ENCODE measurements at places on chromosomes 7 and 10.

DNA sequence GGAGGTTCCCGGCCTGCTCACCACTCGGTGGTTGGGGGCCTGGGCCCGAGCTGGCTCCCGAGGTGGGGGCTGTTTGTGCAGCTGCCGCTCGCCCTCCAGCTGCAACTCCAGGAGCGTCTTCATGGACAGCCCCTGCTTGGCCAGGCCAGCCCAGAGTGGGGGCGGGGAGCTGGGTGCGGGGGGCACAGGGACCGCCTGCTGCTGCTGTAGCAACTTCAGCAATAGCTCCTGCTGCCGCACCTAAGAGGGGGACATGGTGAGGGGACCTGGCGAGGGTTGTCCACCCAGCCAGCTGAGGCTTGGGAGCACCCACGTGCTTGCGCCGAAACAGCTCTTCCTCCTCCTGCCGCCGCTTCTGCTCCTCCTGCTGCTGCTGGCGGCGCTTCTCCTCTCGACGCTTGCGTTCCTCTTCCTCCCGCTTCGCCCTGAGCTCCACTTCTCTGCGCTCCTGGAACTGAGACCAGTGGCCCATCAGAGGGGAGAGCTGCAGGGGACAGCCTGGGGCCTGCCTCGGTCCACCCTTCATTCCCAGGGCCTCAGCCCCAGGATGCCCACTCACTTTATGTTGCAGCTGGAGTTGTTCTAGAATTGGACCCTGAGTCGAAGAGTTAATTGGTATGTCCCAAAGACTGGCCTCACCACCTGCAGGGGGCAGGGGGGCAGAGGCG is 9.6 kb downstream of the GNB2 start:
- peak; percentile 52 for DNase-seq

DNA sequence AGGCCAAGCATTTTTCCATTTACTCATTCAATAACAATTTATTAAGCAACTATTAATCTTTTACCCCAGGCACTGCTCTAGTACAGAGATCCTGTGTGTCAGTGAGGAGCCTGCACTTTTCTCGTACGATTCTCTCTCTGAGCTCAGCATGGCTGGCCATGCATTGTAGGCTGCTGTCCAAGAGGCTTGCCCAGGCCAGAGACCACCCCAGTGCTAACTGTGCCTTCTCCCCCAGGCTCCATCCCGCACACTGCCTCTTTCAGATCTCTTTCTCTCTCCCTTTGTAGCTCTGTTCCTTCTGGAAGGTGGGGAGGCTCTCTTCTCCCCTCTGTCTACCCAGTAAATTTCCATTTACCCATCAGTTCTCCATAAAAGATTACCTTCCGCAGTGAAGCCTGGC is 101.0 kb upstream of the IKZF1 start:
- DNase-seq: no peak

DNA sequence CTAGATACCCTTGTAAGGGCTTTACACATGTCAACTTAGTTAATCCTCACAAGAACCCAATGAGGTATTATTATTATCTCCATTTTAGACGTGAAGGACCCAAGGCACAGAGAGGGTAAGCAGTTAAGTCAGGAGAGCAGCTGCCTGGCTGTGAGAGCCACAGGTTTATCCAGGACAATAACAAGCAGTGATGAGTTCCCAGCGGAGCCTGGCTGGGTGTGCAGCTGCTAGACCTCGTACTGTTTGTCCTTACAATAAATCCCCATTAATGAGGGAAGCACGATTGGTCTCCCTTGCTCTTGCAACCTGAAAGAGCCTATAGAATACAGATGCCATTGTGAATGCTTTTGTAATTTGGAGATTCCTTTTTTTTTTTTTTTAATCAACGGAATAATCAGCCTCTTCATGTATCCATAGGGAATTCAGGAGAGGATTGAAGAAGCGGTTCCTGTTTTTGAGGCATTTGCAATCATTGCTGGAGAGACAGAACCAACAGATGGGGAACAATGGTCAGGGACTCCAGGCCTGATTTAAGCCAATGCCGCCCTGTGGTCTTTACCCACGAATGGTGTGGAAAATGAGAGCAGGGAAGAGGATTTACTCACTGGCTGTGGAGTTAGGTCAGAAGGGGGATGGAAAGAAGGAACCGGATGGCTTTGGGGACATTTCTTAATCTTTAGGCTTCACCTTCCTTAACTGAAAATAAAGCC is 12.3 kb upstream of the ASB4 start:
- no peak for DNase-seq

DNA sequence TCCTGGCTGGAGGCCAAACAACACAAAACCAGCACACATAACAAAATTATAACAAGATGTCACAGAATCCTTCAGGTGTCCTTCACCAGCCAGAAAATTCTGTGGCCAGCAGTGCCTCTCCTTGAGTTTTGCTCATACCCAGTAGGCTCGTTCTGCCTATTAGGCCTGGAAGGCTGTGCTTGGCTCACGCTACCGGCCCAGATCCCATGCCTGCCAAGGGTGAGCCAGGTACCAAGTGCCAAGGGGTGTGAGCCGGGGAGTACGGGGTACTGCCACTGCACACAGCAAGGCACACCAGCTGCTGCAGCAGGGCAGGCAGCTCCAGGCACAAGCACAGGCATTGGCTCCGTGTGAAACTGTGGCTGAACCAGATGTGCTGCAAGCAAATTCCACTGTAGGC is 1562.0 kb downstream of the REEP3 start:
- no peak for DNase-seq

DNA sequence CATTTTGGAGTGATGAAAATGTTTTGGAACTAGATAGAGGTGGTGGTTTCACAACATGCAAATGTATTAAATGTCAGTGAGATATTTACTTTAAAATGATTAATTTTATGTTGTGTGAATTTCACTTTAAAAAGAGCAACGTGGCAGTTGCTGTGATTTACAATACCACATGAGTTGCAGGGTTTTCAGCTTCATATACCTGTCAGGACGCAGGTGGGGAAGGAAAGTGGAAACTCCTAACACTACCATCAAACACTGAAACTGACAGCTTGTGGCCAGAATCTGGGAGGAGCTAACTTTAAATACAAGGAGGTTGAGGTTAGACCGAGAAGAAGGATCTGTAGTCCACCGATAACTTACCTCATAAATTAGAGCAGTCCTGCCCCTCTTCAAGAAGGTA is 168.9 kb upstream of the TMEM72 start:
- DNase-seq: no peak

DNA sequence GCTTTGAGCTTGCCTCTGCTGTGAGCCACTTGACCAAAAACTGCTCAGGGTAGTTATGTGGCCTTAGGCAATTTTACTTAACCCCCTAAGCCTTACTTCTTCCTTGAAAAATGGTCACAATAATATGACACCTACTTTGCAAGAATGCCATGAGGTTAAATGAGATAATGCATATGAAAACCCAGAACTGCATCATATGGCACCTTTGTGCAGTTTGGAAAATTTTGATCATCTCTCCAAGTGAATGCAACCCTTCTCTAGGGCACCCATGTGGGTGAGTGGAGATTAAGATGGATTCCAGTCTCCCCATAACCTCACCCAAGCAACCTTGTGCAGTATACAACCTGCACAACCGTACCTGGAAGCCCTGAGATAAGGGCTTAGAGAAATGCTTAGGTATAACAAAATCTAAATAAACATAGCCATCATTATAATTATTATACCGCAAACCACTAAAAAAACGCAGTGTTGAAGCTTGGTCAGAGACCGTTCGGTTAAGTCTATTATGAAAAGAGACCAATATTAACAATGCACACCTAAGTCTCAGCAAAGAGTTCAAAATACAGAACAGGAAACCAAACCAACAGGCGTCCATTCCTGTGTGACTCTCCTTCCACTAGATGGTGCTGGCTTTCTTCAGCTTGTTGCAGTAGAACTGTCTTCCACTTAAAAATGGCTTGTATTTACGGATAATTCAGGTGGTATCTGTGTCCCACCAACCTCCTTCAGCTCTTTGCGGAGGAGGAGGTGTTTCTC is 21.0 kb upstream of the ASB15 start:
- DNase-seq: no peak

DNA sequence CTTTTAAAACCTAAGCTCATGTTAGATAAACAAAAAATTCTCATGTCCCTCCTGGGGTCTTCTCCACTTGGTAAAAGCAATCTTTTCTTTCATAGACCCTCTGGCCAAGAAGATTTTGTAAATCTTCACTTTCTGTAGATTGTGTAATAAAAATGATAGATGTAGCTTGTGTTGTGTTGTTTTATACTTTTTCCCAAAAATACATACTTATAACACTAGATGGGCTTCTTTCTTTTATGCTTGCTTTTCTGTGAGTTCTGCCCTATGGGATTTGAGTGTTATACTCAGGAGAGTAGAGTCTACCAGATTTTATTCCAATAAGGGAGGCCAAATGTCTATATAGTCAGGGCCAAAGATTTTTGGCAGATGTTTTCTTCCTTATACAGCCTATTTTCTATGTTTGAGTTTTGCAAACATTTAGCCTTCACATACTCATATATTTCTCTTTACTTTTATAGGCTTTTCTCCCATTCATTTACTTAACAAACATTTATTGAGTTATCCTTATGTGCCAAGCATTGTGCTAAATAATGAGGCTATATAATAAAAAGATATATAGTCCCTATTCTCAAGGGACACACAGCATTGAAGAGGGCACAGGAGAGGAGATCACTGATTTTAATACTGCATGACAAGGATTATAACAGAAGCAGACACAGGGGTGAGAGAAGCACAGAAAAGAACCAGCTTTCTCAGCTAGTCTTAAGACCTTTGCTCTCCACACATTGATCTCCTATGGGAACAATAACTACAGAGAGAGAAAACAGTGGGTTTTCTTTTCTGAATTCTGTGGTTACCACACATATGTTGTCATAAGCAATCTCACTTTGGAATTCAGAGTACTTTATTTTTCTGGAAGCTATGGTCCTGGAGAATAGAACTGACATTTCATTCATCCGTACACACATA is 58.0 kb upstream of the PNLIP start:
- DNase-seq: no peak

DNA sequence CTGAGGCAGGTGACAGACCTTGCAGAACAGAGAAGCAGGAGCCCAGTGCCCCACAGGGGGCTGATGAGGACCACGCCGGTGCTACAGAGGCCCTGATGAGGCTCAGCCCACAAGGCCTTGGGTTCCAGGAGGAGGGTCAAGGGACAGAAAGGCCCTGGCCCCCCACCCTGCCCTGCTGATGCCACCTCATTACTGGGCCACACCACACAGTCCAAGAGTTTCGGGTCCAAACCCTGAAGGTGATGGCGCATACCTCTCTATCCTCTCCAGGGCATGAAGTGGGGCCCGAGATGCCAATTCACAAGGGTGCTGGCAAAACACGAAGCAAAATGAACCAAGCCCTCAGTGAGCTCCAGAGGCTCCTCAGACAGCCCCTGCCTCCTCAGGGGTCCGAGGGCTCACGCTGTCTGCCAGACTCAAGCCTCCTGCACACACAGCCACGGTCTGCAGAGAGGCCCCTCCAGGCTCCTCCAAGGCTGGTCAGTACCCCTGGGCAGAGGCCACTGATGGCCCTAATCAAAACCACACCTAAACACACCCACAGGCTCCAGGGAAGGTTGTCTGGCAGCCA is 32.3 kb downstream of the RASGEF1A start:
- DNase-seq: peak; percentile 32

DNA sequence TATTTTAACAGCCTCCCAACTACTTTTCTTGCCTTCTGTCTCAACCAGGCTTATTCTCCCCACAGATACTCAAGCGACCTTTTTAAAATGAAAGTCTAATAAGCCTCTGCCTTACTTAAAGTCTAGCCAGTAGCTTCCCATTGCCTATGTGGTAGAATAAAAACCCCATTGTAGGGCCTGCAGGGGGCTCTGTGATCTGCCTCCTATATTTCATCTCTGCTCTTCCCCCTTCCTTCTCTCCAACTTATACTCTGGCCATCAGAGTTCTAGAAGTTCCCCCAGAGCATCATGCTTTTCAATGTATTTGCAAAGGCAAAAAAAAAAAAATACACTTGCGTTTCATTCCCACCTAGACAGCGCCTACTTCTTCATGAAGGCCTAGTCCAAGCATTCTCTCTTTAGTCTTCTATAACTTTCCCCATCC is 167.7 kb upstream of the ADO start:
- no peak for DNase-seq

- peak; percentile 53 for DNase-seq
Measured at GRCh38 chr10:62924344-62924748, 108.2 kb upstream of the EGR2 start.

- no peak for DNase-seq
Measured at GRCh38 chr10:10849306-10849705, 168.4 kb upstream of the CELF2 start.

- DNase-seq: no peak
Measured at GRCh38 chr7:40551685-40552576, 417.1 kb downstream of the SUGCT start.

- no peak for DNase-seq
Measured at GRCh38 chr7:56077681-56078080, 13.6 kb downstream of the SUMF2 start.

DNA sequence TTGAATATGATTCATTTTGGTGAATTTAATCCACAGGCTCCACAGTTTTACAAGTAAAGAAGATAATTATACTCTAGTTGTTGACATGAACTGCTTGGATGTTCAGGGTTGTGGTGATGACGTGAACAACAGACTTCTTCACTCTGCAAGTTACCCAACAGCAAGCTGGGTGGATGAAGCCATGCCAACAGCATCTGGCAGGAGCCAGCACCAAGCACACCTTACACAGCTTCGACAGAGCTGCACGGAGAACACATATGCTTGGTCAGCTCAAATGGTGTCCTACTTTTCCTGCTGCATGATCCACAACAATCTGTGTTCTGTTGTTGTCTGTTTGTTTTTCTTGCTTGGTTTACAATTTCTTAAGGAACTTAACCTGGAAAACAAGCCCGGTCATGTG is 9.8 kb downstream of the NOD1 start:
- DNase-seq: peak; percentile 25

GRCh38 chr7:17123020-17123419 is 175.4 kb upstream of the AHR start:
- no peak for DNase-seq

DNA sequence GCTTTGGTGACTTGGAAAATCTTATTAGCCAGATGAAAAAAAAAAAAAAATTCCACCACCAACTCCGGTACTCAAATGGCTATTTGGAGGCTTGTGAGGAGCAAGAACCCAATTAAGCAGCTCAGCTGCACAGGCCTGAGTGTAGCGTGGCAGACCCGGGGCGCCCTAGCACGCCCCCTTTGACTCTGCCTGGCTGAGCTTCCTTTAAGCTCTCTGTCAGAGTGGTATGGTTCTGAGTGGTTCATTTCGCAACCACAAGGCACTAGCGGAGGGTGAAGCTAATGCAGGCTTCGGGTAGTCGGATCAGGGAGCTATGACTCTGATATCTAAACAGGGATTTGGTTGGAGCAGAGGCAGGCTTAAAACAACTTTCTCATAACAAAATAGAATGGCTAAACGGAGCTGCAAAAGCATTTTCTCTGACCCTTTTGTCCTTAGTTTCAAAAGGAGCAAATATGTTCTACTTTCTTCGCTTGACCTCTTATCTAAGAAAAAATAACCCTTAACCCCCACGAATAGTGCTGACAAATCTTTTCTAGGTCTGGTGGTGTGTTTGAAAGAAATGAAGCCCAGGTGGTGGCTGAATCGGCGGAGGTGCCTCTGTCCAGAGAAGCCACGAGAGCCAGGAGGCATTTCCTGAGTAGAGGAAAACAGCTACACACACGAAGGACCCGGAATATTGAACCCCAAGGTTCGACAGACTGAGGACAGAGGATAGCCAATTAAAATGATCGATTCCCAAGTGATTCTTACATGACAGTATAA is 285.4 kb upstream of the GLI3 start:
- no peak for DNase-seq
